ENCODE measurements at places on chromosomes 3 and 15. TPM values are rescaled to one million over a fixed set of nuclear protein-coding genes. Genes with fewer than 3 reads are reported as not detected.

Gene CCR1
- 1.4 TPM for total RNA-seq

Gene MINAR1
- 0.51 TPM for total RNA-seq

Gene CHD2
- 127 TPM for total RNA-seq

Gene HDC
- 0.36 TPM for total RNA-seq

Gene SLC12A1
- total RNA-seq: not detected

Gene ZBTB47
- total RNA-seq: 22.0 TPM

Gene PPP1R14D
- total RNA-seq: not detected

Gene ARRDC4
- 66.9 TPM for total RNA-seq

Gene ZIC1
- 3.9 TPM for total RNA-seq

Gene SCN5A
- 1.1 TPM for total RNA-seq

Measured in suprapubic skin (tissue), 4 donors.